M059J (cell line): ENCODE measurements at places on chromosomes 1 and 21. TPM values are rescaled to one million over a fixed set of nuclear protein-coding genes. Genes with fewer than 3 reads are reported as not detected.

DNA sequence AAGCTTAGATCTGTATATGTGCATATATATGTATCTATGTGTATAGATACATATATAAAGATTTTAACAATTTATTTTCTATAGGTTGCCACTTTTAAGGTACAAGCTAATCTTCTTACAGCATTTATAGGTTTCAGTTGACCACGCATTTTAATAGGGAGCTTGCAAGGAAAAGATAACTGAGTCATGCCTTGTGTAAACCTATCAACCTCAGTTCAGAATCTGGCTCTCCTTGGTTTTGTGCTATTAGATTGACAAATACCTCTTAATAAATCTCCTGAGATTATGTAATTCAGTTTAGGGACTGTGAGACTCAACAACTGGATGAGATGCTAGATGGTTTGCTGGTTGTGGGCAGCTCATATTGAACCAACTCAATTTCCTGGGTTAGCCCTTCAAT lies 114.7 kb upstream of the SERBP1 start:
- peak; percentile 50 for DNase-seq

DNA sequence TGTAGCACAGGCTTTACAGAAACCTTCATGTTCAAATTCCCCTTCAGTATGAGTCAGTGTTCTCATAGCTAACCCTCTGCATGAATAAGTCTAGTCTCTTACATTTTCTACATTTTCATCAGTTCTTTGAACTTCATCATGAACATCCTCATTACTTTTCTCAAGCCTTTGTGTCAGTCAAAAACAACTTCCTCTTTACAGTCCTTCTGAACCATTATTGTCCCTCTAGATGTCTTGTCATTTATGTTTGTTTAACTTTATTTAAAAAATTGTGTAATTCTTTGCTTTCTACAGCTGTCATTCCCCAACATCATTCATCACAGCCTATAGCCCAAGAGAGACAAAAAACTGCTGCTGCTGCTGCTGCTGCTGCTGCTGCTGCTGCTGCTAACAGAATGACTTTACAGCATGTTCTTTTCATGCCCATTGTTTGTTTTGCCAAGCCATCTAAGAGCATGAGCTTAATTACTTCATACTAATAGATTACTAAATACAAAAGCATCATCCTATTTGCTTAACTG lies 133.1 kb downstream of the LRRC40 start:
- DNase-seq: no peak

DNA sequence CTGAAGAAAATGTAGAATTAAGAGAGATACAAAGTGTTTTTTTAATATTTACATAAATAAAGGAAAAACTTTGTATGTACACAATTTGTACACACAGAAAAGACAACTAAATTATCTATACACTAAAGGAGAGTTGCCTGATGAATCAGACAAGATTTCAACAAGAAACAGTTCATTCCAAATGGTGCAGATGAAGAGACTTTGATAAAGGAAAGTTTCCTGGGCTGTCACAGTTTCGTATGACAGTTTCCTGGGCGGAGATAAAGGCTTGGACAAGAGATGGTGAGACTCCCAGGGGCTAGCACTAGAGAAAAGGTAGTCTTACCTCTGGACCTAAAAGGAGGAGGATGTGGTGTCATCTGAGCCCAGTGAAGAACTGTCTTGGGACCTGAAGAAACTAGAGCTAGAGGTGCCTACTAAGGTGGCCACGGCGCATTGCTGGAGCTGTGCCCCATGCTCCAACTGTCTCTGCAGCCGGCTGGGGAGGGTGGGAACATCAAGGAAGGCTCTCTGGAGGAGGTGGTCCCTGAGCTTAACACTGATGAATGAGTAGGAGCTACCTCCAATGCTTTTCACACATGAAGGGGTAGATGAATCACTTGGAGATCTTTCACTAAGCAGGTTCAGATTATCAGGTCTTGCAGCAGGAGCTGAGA lies 32.2 kb downstream of the ETS2 start:
- no peak for DNase-seq

DNA sequence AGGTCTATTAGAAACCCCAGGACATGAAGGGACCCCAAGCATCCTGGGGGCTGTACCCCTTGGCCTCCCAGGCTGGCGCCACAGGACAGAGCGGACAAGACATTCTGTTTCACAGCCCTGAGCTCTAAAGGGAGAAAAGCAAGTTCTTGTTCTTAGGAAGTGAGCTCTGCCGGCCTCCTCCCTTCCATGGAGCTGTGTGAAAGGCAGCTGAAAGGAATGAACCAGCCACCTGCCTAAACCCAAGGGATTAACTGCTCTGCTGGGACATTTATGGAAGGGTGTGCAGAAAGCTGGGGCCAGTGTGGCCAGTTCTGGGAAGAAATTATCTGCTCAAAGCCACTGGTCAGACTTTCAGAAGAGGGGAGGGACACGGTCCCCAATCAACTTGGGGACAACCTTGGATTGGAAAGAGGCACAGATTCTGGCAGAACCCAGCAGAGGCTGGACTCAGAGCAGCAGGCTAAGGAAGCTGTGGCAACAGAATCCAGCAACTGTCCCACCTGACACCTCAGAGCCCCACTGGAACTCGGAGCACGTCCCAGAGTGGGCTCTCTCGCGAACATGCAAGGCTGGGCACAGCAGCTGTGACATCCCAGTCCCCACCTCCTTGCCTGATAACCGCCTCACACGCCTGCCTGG lies 2.1 kb downstream of the KLHL21 start:
- no peak for DNase-seq

The PPIE gene
- 51.9 and 68.4 TPM in 2 replicates for total RNA-seq
